ENCODE measurements at places on chromosomes 7 and 10.

- DNase-seq: no peak
These were observed 101.7 kb upstream of the KLF6 start for GRCh38 chr10:3886641-3887251.

- DNase-seq: no peak
These were observed 45.7 kb downstream of the BPGM start for GRCh38 chr7:134692344-134692705.

GRCh38 chr10:70589762-70590654 is 12.5 kb downstream of the PRF1 start:
- no peak for DNase-seq

GRCh38 chr7:26782501-26782900 is 81.9 kb downstream of the SKAP2 start:
- no peak for DNase-seq

All from stimulated activated CD4-positive, alpha-beta T cell treated with anti-CD3 and anti-CD28 coated beads, Interleukin-15, amount 100 ng/mL, for 1 hour (primary cell).